LNCaP clone FGC (cell line): ENCODE measurements at places on chromosomes 1 and 21.

- no peak for DNase-seq
These were observed 3.0 kb downstream of the YARS1 start for GRCh38 chr1:32813941-32814739.

- no peak for DNase-seq
These were observed 90.7 kb downstream of the JAK1 start for GRCh38 chr1:64875606-64876005.

GRCh38 chr21:42997053-42997452 is 22.7 kb downstream of the PKNOX1 start:
- no peak for DNase-seq

- DNase-seq: no peak
These were observed 88.2 kb downstream of the MIS18A start for GRCh38 chr21:32190493-32191144.

GRCh38 chr1:3306583-3307291 is 147.7 kb upstream of the ARHGEF16 start:
- no peak for DNase-seq

DNA sequence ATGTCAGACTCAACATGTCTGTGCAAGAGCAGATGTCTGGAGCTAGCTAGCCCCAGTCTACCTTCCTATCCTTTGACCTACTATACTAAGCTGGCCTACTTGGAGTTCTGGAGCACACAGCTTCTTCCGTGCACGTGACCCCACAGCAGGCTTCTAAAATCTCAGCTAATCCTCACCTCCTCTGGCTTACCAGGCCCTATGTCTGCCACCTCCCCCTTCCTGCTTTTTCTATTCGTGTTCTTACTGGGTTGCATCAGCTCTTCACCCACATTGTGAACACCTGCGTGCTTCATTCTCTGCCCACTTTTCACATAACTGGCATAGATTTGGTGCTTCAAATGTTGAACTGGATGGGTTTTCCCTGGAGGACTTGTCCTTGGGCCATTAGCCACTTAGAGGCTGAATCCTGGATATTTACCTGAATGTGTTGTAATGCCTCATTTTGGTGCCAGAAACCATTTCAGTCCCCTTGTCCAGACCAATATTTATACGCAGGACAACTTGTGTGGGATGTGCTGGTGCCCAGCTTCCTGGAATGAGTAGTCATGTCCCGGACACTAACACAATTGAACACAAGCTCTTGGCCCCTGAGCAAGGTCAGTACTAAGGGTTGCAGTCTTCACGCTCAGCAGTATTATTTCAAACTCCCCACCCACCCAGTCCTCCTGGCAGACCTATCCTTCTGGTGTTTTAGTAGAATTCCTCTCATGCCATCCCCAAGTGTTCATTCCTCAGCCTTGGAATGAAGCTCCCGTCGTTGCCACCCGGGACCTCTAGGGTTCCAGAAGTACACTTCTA is 24.0 kb downstream of the TENT5C start:
- DNase-seq: no peak

DNA sequence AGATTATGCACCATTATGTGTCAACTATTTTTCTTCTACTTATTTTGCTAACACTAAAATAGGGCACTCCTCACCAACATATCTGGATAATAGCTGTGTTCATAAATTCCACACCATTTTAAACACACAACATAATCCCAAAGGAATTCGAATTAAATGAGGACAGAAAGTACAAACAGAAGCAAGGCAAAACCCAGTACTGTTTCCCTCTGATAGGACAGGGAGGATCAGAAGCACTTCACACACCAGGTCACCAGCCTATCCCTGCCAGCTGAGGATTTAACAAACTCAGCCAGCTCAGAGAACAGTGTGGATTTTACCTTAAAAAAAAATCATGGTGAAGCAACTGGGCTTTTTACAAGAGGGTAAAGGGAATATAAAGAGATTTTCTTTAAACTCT is 20.0 kb downstream of the CRYZ start:
- no peak for DNase-seq

DNA sequence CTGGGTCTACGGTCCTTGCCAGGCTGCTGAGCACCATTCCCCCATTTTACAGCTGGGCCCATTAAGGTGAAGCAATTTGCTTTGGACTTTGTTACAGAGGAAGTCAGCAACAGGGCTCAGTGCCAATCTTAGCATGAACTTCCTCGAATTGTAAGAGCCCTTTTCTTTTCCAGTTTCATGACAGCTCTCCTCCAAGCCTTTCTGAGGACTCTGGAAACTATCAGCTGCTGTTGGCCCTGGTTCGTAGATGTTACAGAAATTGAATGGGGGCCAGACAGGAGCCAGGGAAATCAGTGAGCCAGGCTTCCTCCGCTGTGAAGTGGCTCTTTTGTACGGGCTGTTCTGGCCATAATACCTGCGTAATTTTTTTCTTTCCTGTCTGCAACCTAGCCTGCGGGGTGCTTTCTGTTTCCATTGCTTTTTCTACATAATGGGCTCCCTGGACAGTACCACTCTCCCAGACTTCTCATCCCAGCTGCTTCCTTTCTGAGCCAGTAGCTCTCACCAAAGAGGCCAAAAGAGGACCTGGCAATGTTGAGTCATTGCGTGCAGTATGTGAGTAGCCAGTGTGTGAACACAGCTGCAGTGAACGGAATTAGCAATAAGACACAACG is 386.3 kb downstream of the DISC1 start:
- no peak for DNase-seq

GRCh38 chr1:55131801-55132200 is 83.4 kb downstream of the USP24 start:
- DNase-seq: no peak

GRCh38 chr1:167456926-167457325 is 61.4 kb downstream of the CD247 start:
- no peak for DNase-seq

GRCh38 chr1:64511044-64511443 is 41.1 kb downstream of the CACHD1 start:
- DNase-seq: no peak

- no peak for DNase-seq
These were observed at the start of gene GPR161 for GRCh38 chr1:168136709-168137514. TSS of gene GPR161 (minus strand) at chr1:168136930. CDS start at chr1:168104850, 32,080 bp downstream.

DNA sequence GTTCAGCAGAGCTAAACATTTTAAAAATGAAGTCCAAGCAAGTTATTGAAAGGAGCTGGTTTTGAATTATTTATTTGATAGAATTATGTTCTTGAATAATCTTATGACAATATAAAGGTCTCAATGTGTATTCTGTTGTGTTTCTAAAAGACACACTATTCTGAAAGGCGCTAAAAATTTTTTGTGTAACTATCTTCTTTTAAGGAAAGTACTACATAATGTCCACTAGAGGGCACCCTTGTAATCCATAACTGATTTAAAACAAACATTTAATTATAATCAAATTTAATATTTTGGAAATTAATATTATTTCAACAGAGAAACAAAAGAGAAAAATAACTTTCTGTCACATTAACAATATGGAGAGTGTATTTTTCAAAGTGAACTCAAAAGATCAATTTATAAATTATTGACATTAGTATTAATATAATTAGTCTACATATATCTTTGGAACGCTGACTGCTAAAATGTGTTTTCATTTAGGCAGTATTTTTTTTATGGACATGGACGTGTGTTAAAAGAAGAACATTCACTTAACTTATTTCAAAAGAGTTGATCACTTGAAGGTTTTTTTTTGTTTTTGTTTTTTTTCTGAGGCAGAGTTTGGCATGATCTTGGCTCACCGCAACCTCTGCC is 248.4 kb downstream of the DENND1B start:
- DNase-seq: no peak

- DNase-seq: no peak
These were observed 179.6 kb upstream of the B3GALT2 start for GRCh38 chr1:193365966-193366365.

DNA sequence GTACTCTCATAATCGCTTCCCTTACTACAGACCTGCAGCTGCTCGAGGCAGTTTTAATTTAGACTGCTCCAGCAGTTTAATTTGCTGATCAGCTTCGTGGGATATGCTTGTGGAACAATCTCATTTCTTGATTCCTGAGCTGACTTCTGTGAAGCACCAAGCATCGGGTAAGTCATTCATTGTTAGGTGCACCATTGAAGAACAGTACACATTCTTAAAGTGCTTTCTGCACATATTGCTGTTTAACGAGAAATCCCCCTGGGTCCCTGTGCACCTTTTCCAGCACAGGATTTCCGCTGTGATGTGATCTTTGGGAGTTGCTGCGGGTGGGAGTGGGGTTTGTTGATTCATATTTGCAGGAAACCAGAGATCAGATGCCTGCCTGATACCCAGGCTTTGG is 9.1 kb downstream of the GALNT2 start:
- no peak for DNase-seq

GRCh38 chr1:10236405-10237156 is 26.2 kb downstream of the KIF1B start:
- DNase-seq: no peak
